Lung (tissue), 17 donors: ENCODE measurements at places on chromosomes 1 and 21. TPM values are rescaled to one million over a fixed set of nuclear protein-coding genes. Genes with fewer than 3 reads are reported as not detected.

DNA sequence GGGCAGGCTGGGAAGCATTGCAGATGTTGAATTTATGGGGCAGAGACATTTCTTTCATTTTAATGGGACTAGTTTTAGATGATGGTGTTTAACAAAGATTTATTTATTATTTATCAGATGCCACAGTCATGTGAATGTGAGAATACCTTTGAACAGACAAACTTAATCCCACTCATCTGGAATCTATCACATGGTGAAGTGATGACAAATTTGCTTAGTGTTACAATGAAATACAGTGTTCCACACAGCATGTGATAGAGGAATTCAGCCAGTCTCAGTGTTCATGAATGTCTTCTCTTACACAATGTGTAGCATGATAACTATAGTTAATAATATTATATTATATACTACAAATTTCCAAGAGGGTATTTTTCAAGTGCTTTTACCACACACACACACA, 1361.7 kb upstream of the B3GALT2 start:
- no peak for DNase-seq

- DNase-seq = no peak
These were observed 36.4 kb upstream of the TARBP1 start for GRCh38 chr1:234515411-234515810.

NBPF15 gene
- total RNA-seq = 34.1 TPM

GRCh38 chr1:73943270-73943669, 254.7 kb downstream of the LRRIQ3 start:
- no peak for DNase-seq
